Fibroblast of skin of left quadriceps (primary cell): ENCODE measurements at places on chromosomes 12 and 14.
A peak's percentile ranks its signal among the peaks of the same experiment; 100 is the strongest.

DNA sequence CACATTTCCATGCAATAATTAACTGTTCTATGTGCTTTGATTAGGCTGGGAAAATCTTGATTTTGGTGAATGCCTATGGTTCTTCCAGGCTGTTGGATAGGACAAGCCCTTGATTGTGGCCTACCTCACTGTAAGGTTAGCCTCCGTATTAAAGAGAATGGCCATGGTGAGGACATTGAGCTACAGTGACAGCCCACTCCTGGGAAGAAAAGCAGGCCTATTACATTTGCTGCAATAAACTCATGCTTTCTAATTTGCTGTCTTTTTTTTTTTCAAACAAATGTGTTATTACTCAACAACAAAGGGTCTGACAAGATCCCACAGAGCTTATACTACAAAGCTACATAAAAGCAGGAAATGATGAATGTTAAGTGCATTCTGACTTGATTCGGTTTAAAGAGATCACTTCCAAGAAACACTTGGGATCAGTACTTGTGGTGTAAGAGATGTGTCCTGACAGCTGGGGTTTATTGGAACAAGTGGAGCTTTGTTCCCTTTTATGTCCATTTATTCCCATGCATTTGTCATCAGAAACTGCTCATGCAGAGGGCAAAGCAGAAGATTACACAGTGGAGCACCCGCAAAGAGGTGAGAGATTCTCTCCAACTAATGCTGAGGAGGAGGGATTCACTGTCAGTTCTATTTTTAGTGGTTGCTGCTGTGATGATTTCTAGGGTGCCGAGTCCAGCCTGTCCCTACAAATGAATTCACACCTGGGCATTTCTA lies 29.1 kb upstream of the KCNK10 start:
- DNase-seq: no peak

GRCh38 chr12:109529691-109530640 lies 43.3 kb downstream of the MMAB start:
- DNase-seq: no peak

DNA sequence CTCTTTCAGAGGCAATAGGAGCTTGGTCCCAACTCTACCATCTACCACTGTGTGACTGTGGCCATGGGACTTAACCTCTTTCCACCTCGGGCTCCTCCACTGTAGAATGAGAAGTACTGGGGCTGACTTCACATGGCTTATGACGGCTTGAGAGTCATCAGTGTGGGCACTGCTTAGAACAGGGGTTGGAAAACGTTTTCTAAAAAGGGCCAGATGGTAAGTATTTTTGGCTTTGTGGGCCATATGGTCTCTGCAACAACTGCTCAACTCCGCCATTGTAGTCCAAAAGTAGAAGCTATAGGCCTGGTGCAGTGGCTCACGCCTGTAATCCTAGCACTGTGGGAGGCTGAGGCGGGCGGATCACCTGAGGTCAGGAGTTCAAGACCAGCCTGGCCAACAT lies 69.2 kb upstream of the LTA4H start:
- DNase-seq: no peak

DNA sequence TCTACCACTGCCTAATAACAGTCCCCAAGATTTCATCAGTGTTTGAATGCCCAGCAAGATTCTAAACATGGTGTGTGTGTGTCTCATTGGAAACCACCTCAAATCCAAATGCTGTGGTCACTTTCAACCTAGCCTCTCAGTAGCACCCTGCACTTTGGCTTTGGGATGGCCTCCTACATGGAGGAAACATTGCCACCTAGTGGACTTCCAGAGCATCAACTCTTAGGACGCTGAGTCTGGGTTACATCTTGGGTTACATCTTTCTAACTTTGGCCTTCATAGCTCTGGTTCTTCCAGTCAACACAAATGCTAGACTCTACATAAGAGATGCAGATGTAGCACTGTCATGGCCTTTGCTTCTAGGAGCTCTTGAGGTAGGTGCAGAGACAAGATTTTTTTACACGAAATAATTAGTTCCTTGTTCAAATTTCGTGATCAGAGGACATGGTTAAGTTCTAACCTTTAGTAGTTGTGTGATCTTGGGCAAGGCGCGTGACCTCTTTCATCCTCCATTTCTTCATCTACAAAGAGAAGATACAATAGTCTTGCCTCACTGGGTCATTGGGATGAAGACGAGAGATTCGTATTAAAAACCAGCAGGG lies 113.5 kb upstream of the VASH1 start:
- DNase-seq: peak; percentile 10

- DNase-seq: no peak
These were observed 148.4 kb downstream of the RPAP3 start for GRCh38 chr12:47557386-47557785.

GRCh38 chr12:82523996-82524395 lies 162.7 kb upstream of the TMTC2 start:
- no peak for DNase-seq

- DNase-seq: no peak
These were observed 11.5 kb upstream of the ULK1 start for GRCh38 chr12:131882804-131883520.

DNA sequence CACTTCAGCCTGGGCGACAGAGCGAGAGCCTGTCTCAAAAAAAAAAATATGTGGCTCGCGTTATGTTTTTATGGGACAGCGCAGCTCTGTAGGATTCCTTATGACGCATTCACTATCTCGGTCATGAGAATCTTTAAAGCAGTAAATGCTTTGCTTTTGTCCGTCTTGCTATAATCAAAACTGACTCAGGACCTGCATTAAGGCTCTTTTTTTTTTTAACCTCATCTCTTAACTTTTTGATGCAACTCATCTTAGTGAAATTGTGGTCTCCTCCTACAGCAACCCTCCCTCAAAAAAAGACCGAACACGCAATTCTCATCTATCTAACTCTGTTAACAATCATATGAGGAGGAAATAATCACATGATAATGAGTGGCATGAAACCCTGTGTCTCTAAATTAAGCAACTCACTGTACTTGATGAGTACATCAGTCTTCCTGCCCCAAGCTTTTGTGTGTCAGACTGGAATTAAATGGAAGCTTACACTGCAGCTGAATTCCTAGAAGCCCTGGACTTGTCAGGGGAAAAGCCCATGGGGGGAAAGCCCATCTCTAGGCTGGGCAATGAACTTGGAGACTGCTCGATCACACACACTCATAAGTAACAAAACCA lies 4.3 kb downstream of the P2RX4 start:
- no peak for DNase-seq

DNA sequence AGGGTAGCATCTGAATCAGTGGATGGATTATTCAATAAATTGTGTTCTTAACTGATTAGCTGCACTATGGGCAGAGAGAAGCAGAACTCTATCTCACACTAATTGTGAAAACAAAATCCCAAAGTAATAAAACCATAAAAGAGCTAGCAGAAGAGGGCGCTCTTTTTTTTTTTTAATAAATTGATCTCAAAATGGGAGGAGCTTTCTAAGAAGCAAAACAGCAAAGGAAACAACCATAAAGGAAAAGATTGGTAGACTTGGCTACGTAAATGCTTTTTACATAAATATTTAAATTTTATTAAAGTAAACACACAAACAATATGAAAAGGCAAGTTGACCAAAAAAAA lies 1.5 kb upstream of the TM7SF3 start:
- no peak for DNase-seq

DNA sequence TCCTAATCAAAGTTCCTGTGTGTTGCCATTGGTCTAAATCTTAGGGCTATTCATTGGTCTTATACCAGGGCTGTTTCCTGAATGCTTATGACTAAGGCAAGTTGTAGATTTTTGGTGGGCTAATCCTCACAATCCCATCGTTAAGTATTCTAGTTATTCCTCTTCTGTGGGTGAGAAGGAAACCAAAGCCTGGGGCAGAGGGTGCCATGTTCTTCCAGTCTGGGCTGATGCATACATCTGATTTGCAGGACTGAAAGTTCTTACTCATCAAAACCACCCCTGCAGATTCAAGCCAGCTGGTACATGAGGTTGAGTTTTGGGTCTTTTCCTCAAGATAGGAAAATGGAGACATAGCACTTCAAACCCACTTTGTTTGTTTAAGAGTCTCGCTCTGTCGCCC lies 25.7 kb downstream of the PPP1CC start:
- DNase-seq: no peak

DNA sequence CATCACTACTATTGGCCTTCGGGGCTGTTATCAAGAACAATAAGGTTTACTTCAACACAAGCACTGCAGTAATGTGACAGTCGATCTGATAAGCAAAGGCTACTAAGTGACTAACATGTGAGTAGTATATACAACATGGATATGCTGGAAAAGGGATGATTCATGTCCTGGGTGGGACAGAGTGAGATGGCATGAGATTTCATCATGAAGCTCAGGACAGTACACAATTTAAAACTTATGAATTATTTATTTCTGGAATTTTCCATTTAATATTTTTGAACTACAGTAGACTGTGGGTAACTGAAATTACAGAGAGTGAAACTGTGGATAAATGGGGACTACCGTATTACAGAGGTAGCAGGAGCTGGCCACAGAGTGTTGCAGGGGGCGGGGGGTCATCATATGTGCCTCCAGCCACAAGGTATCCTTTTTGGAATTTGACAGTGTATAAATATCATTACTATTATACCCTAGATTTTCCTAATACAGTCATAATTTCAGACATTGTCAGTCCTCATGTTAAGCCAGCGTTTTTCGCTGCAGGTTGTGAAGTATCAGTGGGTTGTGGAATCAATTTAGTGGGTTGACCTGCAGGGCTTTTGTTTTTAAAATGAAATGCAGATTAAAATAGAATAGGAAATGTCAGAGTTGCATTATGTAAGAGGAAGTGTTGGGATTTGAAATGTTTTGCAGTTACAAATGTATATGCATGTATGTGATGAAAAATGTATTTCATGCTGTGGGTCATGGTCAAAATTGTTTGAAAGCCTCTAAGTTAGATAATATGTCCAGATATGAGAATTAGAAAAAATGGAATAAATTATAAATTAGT lies 148.0 kb upstream of the NUDT4 start:
- peak; percentile 57 for DNase-seq

DNA sequence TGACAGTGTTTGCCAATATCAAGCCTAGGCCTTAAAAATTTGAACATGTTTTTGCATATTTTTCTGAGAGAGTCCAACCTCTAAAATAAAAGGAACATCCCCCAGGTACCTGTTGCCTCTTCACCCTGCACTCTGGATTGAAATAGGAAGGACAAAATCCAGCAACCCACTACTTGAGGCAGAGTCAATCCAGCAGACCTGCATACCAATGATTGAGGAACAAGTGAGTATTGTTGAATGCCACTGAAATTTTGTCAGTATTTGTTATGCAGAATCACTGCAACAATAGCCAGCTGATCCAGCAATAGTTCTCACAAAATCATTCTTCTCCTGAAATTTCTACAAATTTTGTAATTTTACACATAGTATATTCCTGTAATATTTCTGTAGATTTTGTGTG lies 460.6 kb upstream of the FOXG1 start:
- no peak for DNase-seq

DNA sequence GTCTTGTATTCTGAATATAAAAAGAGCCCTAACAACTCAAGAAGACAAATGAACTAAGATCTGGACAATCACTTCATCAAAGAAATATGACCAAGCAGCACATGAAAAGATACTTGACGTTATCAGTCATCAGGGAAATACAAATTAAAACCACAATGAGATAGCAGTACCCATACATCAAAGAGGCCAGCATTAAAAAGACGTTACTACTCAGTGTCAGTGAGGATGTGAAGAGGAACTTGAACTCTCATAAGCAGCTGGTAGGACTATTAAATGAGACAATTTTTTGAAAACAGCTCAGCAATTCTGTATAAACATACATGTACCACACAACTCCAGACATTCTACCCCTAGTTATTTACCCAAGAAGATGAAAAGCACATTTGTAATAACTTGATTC lies 55.9 kb downstream of the FERMT2 start:
- DNase-seq: no peak

DNA sequence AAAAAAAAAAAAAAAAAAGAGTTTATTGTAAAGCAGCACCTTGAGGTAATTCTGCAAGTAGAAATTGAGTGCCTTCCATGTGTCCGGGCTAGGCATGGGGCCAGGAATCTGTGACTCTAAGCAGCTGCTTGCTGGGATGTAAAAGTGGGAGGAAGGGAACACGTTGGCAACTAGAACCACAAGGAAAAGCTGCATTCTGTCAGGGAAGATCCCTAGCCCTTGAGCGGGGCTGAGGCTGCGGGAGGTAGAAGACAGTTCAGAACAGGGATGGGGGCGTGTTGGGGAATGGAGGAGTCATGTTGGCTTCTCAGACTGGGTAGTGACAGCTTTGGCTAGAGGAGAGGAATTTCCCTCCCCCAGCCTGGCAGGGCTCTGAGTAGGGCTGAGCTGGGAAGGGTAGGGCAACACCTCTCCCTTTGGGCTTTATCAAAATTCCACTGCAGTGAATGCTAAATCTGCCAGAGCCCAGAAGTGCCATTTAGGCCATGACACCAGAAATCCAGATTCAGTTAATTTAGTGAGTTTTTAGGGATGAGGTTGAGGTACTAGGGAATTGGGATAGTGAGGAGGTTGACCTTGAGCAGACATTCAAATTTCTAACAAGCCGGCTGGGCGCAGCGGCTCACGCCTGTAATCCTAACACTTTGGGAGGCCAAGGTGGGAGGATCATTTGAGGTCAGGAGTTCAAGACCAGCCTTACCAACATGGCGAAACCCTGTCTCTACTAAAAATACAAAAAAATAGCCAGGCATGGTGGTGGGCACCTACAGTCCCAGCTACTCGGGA lies 3.4 kb upstream of the TRAFD1 start:
- peak; percentile 47 for DNase-seq

GRCh38 chr14:76990084-76990483 lies 38.4 kb downstream of the IRF2BPL start:
- DNase-seq: no peak

GRCh38 chr14:36870776-36871175 lies 209.1 kb downstream of the PAX9 start:
- DNase-seq: no peak

DNA sequence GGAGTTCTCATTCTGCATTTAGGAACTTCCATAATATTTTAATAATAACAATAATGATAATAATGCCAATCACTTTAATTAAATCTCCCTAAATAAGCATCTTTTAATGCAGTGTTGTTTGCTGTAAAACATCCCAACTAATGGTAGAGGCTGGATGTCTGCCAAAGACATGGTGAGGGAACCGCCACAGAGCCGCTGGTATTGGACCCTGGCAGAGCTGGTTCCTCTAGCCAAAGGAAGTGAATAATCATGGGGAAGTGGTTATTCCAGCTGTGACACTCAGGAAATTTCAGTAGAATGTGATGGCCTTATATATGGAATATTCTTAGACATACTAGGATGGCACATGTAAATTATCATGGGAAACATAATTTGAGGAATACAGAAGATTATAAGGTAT lies 483.3 kb downstream of the ZFP36L1 start:
- DNase-seq: no peak
